Transverse colon (tissue), 4 donors: ENCODE measurements at places on chromosomes 12 and 14.
A peak's percentile ranks its signal among the peaks of the same experiment; 100 is the strongest.

GRCh38 chr14:69924201-69924600, 45.0 kb downstream of the SMOC1 start:
- H3K4me1 ChIP-seq = no peaks in the 10 kb centered on the region
- DNase-seq = no peak
- H3K27me3 ChIP-seq = no peaks in the 10 kb centered on the region
- no peaks in the 10 kb centered on the region for H3K36me3 ChIP-seq
- no peak overlapping the region for H3K4me3 ChIP-seq

- no peaks in the 10 kb centered on the region for H3K4me1 ChIP-seq
- H3K4me3 ChIP-seq = no peak overlapping the region
- no peaks in the 10 kb centered on the region for H3K36me3 ChIP-seq
- no peak overlapping the region for H3K27ac ChIP-seq
- no peaks in the 10 kb centered on the region for H3K27me3 ChIP-seq
Observed at GRCh38 chr14:46999661-47000060, 348.1 kb upstream of the RPL10L start.

GRCh38 chr12:31346267-31346666, 20.3 kb upstream of the SINHCAF start:
- H3K4me1 ChIP-seq = no peaks in the 10 kb centered on the region
- no peak for DNase-seq
- no peak overlapping the region for H3K4me3 ChIP-seq

GRCh38 chr14:25485381-25485780, 435.4 kb upstream of the STXBP6 start:
- no peaks in the 10 kb centered on the region for H3K4me1 ChIP-seq
- H3K27me3 ChIP-seq = no peaks in the 10 kb centered on the region

GRCh38 chr12:90543374-90543773, 411.6 kb downstream of the CCER1 start:
- no peak for DNase-seq
- H3K4me3 ChIP-seq = no peak overlapping the region

- no peak overlapping the region for H3K27ac ChIP-seq
- DNase-seq = no peak
- H3K27me3 ChIP-seq = peaks cover 32% of the 10 kb centered on the region
- H3K4me3 ChIP-seq = no peak overlapping the region
- no peaks in the 10 kb centered on the region for H3K4me1 ChIP-seq
- no peaks in the 10 kb centered on the region for H3K36me3 ChIP-seq
Observed at GRCh38 chr12:128970941-128971340, 117.7 kb downstream of the GLT1D1 start.

DNA sequence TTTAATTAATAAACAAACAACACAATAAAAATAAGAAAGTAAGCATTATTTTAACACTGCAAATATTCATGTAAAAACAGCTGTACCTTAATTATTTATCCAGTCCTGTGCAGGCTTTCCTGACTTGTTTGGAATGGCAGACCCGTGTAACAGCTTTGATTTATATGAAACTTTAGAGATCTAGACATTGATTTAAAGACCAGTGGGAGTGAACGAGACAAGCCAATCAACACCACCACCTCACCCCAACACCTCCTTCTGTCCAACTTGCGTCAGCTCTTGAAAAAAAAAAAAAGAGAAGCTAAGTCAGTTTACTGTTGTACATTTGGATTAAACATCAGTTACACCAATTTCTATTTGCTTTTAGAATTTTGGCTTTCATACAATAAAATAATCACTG, 22.3 kb downstream of the SLC38A4 start:
- no peak for DNase-seq
- H3K27me3 ChIP-seq = no peaks in the 10 kb centered on the region
- no peak overlapping the region for H3K4me3 ChIP-seq

- no peak for DNase-seq
- H3K36me3 ChIP-seq = no peaks in the 10 kb centered on the region
- H3K27ac ChIP-seq = no peak overlapping the region
- H3K27me3 ChIP-seq = no peaks in the 10 kb centered on the region
Observed at GRCh38 chr14:31592631-31593030, 31.4 kb downstream of the NUBPL start.

DNA sequence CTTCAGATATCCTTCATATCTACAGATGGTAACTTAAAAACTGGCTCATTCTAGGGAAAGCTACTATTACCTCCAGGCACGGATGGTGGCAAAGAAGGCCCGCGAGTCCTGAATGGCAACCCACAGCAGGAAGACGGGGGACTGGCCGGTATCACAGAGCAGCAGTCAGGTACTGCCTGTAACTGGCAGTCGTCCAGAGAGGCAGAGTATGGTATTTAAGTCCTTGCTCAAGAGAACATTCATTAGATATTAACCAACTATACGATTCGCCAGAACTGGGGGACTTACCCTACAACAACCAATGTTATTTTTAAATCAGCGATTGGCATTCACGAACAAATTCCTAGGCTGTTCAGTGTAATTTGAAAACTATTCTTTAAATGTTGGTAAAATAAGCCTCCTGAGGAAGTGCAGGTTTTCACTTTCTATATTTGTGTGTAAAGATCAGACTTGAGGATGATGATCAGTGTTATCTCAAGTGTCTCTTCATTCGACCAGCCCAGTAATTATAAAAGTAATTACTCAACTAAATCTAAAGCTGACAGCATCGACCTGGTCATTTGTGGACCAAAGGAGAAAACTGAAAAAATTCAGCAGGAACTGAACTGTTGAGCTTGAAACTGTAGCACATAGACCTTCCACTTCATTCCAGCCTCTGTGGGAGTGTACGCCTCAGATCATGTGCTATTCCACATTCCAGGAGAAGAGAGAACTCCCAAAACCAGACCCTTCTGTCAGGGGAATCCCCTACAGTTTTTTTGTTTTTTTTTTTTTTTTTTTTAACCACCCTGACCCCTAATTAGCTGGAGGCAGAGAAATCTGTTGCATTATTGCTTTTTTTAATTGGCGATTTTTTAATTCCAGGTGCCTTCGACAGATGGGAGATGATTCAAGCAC, 75.6 kb downstream of the ESR2 start:
- no peaks in the 10 kb centered on the region for H3K27me3 ChIP-seq
- no peaks in the 10 kb centered on the region for H3K4me1 ChIP-seq
- no peak overlapping the region for H3K4me3 ChIP-seq
- peaks cover 64% of the 10 kb centered on the region for H3K36me3 ChIP-seq

DNA sequence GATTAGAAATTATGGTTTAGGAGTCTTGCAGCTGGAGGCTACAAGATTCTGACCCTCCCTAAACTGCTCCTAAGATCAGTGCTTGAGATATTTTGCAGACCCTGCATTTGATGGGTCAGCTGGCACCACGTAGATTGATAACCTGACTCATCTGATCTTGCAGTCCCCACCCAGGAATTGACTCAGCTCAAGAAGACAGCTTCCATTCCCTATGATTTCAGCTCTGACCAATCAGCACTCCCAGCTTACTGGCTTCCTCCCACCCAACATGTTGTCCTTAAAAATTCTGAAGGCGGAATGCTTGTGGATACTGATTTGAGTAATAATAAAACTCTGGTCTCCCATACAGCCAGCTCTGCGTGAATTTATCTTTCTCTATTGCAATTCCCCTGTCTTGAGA, 23.2 kb upstream of the MTHFD1 start:
- no peaks in the 10 kb centered on the region for H3K27me3 ChIP-seq
- H3K36me3 ChIP-seq = no peaks in the 10 kb centered on the region
- H3K4me3 ChIP-seq = no peak overlapping the region
- DNase-seq = no peak
- H3K27ac ChIP-seq = no peak overlapping the region

DNA sequence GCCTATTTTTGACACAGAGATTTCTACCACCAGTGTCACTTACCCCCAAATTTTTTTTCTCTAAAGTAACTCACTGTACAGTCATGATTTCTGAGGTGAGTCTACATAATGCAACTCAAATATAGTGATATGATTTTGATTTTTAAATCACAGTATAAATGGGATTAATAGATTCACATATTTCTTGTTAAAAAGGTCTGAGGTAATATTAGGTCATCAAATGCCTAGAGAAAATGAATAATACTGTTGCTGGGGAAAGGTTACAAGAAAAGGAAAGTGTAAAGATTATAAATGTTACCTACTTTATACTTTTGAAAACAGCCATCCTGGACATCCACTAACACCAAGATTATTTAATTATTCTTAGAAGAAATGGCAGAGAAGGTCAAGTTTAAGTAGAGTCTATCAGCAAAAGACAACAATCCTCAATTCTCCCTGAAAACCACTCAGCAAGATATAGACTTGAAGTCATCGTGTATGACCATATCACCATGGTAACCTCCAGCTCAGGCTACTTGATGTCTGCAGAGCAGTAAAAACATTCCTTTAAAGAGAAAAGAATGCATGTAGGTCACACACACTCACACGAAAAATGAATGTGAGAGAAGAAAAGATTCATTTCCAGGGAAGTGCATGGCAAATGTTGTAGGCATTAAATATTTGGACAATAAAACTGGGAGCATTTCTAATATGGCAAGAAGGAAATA, 58.7 kb downstream of the CCDC59 start:
- H3K4me1 ChIP-seq = no peaks in the 10 kb centered on the region
- no peak for DNase-seq
- H3K27ac ChIP-seq = no peak overlapping the region
- H3K27me3 ChIP-seq = no peaks in the 10 kb centered on the region
- no peak overlapping the region for H3K4me3 ChIP-seq
- H3K36me3 ChIP-seq = no peaks in the 10 kb centered on the region

DNA sequence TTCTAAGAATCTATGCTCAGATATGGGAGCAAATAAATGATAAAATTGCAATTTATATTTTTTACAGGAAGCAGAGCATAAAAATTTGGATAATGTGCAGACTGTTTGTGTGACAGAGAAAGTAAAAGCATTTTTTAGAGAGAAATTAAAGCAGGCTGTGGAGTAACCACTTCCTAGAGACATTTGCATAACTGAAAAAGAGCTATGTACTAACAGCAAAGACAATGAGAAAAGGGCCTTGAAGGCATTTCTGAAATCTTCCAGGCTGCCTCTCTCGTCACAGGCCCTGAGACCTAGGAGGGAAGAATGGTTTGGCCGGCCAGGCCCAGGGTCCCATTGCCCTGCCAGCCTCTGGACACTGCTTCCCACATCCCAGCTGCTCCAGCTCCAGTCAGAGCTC, 247.2 kb downstream of the ALX1 start:
- H3K36me3 ChIP-seq = no peaks in the 10 kb centered on the region
- H3K4me1 ChIP-seq = no peaks in the 10 kb centered on the region
- H3K27ac ChIP-seq = no peak overlapping the region
- H3K27me3 ChIP-seq = no peaks in the 10 kb centered on the region
- no peak for DNase-seq

- no peak for DNase-seq
- no peaks in the 10 kb centered on the region for H3K36me3 ChIP-seq
- H3K4me3 ChIP-seq = no peak overlapping the region
- H3K27me3 ChIP-seq = no peaks in the 10 kb centered on the region
Observed at GRCh38 chr12:68349220-68349621, 17.1 kb upstream of the MDM1 start.

GRCh38 chr12:25699454-25699853, 146.4 kb upstream of the LMNTD1 start:
- H3K36me3 ChIP-seq = no peaks in the 10 kb centered on the region
- H3K4me1 ChIP-seq = no peaks in the 10 kb centered on the region
- DNase-seq = no peak
- no peak overlapping the region for H3K27ac ChIP-seq
- H3K4me3 ChIP-seq = no peak overlapping the region
- H3K27me3 ChIP-seq = no peaks in the 10 kb centered on the region

DNA sequence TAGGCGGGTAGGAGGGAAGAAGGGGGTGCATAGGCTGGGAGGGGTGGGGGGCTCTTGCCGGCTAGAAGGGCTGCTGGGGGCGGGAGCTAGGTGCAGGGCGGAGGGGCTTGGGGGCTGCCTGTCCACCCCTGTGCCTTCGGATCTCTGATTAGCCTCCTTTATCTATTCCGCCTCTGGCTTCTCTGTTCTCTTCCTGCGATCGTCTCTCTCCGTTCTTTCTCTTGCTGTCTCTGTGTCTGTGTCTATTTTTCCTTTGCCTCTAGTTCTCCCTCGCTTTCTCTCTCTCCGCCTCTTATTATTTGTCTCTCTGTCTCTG, 166.7 kb upstream of the LHX5 start:
- H3K4me1 ChIP-seq = no peaks in the 10 kb centered on the region
- H3K27ac ChIP-seq = no peak overlapping the region
- peaks cover 66% of the 10 kb centered on the region for H3K27me3 ChIP-seq

GRCh38 chr12:66050610-66051009, 79.9 kb downstream of the LLPH start:
- H3K4me1 ChIP-seq = no peaks in the 10 kb centered on the region
- H3K27me3 ChIP-seq = peaks cover 8% of the 10 kb centered on the region
- no peak for DNase-seq
- H3K27ac ChIP-seq = no peak overlapping the region

DNA sequence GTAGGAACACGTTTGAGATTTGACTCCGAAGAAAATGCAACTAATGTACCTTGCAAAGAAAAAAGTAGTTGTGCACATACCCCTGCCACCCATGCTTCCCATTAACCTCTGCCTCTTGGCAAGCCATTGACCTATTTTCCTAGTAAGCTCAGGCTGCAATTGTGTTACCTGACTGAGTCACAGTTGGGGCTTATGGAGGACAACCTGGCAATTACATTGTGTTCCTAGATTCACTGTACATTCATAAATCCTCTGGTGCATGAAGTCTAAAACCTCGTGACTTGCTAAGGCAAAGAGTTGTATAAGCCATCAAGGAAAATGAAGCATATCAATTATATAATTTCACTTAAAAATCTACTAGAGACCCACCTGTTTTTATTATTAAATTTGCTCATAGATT, 62.0 kb upstream of the DUSP6 start:
- DNase-seq = no peak
- H3K36me3 ChIP-seq = no peaks in the 10 kb centered on the region
- no peak overlapping the region for H3K27ac ChIP-seq
- no peaks in the 10 kb centered on the region for H3K4me1 ChIP-seq
- H3K4me3 ChIP-seq = no peak overlapping the region
- H3K27me3 ChIP-seq = no peaks in the 10 kb centered on the region

DNA sequence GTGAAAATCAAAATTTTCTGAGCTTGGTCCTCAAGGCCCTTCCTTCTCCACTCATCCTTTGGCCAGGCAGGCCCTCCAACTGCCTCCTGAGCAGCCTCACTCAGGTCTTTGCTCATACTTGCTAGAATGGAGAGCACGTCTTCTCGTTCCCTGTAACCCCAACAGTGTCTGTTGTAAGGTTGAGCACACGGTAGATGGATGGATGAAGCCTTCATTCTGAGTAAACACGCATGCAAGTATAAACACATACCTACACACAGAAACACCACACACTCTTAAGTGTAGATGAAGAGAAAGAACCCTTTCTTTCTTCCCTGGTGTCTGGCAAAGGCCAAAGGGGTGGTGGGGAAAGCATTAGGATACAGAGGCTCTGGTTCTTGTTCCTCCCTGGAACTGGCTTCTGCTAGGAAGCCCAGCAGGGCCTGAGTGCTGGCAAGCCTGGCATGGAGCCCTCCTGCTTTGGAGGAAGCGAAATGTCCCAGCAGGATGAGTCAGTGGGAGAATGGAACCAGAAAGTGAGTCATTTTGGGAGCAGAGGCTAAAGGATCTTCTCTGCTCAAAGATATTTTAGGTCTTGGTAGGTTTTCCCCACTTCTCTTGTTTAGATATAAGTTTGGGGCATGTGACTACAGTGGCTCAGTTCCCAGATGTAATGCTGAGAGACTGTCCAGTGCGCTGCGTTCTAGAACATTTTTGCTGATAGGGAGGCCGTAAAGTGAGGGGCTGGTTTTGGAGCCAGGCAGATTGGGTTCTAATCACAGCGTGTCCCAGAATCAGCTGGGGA, 127.4 kb downstream of the CACNA1C start:
- H3K4me3 ChIP-seq = no peak overlapping the region
- DNase-seq = peak; percentile 62
- no peaks in the 10 kb centered on the region for H3K36me3 ChIP-seq
- H3K27ac ChIP-seq = peak overlapping the region; percentile 81

GRCh38 chr14:81673930-81674329, 140.3 kb upstream of the SEL1L start:
- no peak for DNase-seq
- no peaks in the 10 kb centered on the region for H3K36me3 ChIP-seq
- H3K4me1 ChIP-seq = no peaks in the 10 kb centered on the region
- no peak overlapping the region for H3K4me3 ChIP-seq
